ENCODE measurements at places on chromosomes 5 and 9.
A peak's percentile ranks its signal among the peaks of the same experiment; 100 is the strongest.

DNA sequence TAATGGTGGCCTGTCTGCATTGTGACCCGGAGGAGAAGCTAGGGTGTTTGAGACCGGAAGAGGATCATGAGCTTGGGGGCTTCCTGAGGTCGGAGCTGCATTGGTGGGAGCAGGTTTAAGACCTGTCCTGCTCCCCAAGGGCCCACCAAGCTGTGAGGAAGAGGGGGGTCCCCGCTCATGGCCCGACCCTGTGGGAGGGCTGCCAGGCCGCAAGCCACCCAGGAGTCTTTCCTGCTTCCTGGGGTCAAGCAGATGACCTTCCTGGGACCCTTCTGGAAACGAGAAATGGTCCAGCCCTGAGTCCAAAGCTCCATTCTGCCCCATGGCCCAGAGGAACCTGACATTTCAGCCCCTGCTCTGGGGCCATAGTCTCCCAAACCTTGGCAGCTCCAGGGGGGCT lies 61.5 kb upstream of the RNU6ATAC start:
- DNase-seq: no peak

DNA sequence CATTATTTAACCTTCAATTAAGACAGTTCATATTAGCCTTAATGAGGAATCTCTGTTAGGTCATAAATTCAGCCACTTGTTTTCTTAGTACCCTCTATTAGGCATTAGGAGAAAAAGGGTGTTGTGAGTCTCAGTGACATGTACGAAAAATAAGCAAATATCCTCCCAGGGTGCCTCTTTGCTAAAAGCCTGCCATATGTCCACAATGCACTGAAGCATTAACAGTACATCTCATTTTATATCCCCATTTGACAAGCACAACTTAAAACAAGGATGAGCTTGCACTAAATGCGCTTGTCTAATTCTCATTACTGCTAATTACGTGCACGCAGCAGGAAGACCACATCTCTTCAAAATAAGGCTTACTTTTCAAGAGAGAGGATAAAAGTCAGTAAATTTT lies 48.4 kb upstream of the SRFBP1 start:
- DNase-seq: no peak

- DNase-seq: no peak
Observed at GRCh38 chr5:179413711-179414458, 68.6 kb upstream of the ADAMTS2 start.

DNA sequence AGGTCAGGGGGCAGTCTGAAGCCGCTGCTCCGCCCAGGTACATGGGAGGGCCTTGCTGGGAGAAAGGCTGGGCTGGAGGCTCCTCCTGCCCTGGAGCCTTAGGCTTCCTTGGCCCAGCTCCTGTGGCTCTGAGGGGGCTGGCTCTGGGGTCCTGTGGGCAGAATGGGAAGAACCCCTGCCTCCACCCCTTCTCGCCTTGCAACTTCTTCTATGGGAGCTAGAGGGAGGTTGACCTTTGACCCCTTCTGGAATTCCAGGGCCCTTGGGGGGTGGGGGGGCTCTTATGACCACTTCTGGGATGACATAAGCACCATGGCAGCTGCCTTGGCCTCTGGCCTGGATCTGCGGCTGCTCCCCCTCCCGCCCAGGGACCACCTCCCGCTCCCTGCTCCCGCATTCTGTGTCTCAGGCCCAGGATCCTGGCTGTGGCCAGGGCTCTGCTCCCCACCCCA lies 32.2 kb downstream of the IER5L start:
- peak; percentile 95 for DNase-seq

GRCh38 chr9:14294659-14295058 lies 19.3 kb downstream of the NFIB start:
- DNase-seq: no peak

DNA sequence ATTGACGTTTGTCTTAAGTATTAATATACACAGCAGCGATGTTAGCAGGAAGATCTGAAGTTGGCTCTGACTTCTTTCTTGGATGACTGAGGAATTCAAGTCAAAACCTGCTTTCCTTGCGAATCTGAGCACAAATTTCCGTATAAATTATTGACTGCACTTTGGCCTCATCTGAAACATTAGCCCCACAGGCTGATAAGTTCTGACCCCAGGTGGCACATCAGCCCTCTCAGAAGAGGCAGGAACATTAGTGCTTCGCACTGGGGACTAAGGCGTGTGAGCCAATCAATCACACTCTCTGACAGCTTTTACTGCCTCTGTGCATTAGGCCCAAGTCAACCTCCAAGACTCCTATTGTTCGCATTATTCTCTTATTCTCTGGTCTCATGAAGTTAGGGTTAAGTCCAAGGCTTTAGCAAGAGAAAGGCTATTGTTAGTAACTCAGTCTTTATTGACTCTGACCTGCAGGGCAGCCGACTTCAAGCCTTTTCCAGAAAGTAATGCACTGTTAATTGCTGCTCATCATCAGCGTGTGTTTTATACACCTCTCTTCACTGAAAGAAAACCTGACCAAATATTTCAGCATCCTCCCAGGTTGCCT lies 84.2 kb downstream of the ZNF608 start:
- DNase-seq: no peak

DNA sequence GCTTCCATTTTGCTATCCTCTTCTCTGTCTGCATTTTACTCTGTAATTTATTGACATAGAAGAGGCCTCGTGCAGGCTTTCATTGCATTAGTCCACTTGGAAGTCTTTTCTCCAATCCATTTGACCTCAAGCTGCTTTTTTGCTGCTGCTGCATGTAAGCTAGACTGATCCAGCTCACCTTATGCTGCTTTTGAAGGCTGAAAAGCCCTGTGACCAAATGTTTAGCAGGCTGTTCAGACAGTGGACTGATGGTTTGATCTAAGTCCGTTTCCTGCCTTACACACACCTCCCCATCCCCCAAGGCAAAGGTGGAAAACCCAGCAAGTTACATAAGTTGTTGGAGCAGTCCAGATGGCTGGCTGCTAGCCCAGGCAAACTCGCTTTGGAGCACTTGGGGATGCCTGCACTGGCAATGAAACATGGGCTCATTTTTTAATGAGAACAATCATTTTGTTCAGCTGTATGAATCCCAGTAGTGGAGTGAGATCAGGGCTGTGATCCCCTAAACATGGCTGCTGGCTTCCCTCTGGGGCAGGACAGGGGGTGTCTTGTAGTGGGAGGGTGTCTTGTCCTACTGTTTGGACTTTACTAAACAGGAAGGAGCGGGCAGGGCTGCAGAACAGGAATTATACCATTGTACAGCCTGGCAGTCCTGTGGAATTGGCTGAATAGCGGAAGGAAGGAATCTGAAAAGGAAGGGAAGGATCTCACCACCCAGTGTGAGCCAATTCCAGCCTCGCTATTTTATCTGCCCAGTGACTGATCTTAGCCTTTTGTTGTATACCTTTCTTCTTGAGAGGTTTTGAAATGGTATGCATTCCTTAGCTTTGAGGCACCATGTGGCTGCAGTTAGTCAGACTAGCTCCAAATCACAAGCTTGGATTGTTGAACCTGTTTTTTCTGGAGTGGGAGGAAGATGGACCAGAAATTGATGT lies 212.0 kb downstream of the ARHGAP26 start:
- peak; percentile 95 for DNase-seq

GRCh38 chr9:98207606-98208005 lies 15.2 kb upstream of the CORO2A start:
- DNase-seq: no peak

- peak; percentile 80 for DNase-seq
Observed at GRCh38 chr5:33105521-33105941, 335.2 kb upstream of the TARS1 start.

- peak; percentile 74 for DNase-seq
Observed at GRCh38 chr5:88665750-88666215, 217.2 kb downstream of the MEF2C start.

- no peak for DNase-seq
Observed at GRCh38 chr9:98175028-98175569, 17.3 kb downstream of the CORO2A start.

- no peak for DNase-seq
Observed at GRCh38 chr9:83625178-83625577, 2.2 kb downstream of the IDNK start.

GRCh38 chr9:110762783-110763182 lies 94.2 kb downstream of the MUSK start:
- DNase-seq: peak; percentile 56

GRCh38 chr5:38193015-38193581 lies 65.3 kb upstream of the EGFLAM start:
- DNase-seq: peak; percentile 28

DNA sequence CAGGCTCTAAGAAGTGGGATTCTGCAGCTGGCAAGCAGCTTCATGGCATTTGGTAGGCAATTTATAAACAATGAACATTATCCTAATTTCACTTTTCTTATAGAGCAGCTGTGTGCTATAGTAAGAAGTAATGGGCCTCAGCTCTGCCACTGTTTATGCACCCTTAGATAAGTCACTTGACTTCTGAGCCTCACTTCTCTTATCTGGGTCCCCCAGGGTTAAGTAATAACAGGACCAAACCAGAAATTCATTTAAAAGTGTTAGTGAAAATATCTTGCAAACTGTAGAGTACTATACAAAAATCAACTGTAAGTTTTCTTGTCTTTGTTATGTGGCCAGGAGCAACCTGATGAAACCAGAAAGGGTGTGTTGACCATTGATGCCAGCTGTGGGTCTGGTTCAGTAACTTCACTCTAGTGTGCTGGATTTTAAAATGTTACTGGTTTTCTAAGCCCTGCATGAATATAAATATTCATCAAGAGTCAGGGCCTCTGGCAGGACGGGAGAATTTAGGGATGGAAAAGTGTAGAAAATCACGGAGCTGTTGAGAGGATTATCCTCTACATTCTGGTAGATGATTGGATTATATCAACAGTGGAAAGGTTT lies 24.2 kb downstream of the TNFAIP8 start:
- no peak for DNase-seq

GRCh38 chr9:126474206-126474765 lies 139.4 kb upstream of the LMX1B start:
- DNase-seq: peak; percentile 64

DNA sequence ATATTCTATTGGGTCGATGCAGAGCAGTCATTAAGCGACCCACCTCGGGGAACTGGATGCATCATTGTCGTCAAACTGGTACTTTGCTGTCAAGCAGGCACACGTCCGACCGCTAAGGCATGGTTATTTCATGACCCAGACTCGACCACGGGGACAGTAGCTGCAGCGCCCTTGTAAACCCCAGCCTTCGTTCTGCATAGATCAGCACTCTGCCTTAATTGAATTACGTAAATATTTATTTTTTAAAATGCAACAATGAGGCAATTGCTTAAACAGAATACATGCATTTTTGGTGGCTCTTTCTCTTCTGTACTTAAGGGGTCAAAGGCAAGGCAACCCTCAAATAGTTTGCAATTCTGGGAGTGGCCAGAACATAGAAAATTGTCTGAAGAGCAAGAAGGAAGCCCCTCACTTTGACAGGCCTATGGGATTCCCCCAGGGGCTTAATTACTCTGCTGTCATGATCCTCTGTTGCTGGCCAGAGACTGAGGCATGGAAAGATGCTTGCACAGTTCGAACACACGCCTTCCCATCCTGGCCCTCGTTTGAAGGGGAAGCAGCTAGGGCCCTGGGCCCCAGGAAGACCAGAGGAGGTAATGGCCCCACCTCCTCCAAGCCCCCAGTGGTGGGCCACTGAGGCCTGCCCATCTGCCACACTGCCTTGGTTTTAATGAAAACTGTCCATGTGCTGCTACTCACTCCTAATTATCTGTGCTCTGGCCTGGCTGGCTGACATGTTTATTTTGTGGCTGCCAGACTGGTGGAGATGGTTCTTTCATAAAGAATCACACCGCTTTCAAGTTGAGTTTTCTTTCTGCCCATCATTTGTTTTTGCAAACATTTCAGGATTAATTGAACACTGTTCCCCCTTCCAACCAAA lies 169.7 kb upstream of the MAST4 start:
- DNase-seq: no peak

GRCh38 chr5:158591301-158591863 lies 508.3 kb downstream of the EBF1 start:
- DNase-seq: peak; percentile 63

DNA sequence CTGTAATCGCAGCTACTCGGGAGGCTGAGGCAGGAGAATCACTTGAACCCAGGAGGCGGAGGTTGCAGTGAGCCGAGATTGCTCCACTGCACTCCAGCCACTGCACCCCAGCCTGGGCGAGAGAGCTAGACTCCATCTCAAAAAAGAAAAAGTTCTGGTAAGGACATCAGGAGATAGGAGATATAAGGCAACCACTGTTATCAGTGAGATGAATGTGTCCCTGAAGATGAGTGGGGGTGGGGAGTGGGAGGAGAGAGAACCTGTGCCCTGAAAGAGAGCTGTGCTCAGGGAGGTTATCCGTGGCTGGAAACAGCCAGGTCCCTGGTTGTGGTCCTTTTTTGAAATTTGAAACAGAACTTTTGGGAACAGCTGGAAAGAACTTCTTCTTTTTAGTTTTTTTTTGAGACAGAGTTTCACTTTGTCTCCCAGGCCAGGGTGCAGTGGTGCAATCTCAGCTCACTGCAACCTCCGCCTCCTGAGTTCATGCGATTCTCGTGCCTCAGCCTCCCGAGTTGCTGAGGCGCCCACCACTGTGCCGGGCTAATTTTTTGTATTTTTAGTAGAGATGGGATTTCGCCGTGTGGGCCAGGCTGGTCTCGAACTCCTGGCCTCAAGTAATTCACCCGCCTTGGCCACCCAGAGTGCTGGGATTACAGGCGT lies 2.6 kb downstream of the PTPA start:
- no peak for DNase-seq

GRCh38 chr9:109889456-109889855 lies 109.5 kb downstream of the PALM2AKAP2 start:
- no peak for DNase-seq
